ENCODE measurements at places on chromosomes 7 and 10.

- DNase-seq: no peak
Measured at GRCh38 chr10:63759335-63759734, 238.1 kb downstream of the REEP3 start.

GRCh38 chr7:46539892-46540483 is 618.9 kb upstream of the IGFBP3 start:
- no peak for DNase-seq

DNA sequence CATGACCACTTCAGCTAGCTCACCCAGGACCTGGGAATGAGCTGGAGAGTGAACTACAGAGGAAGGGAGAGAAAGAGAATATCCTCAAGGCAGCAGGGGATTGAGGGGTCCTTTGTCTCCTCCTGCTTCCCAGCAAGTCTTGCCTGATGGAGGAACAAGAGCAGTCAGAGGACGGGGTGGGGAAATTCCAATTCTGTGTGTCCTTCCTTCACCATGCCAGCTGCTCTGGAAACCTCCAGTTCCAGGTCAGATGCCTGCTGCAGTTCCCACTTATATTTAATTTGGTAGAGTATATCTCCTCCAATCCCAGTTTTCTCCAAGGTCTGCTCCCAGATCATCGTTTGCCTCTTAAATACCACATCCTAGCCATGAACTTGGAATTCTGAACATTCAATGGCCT is 21.4 kb upstream of the LEP start:
- no peak for DNase-seq

- DNase-seq: no peak
Measured at GRCh38 chr7:55588976-55589604, 16.8 kb upstream of the VOPP1 start.

- DNase-seq: no peak
Measured at GRCh38 chr10:814536-815302, 116.8 kb downstream of the LARP4B start.
